T-helper 9 cell (primary cell): ENCODE measurements at places on chromosomes 11 and 22.

- no peak for DNase-seq
Measured at GRCh38 chr11:77789061-77789730, 31.3 kb downstream of the RSF1 start.

GRCh38 chr11:92667486-92668152 lies 301.8 kb upstream of the MTNR1B start:
- DNase-seq: no peak

GRCh38 chr11:64603411-64604110 lies 12.5 kb downstream of the SLC22A12 start:
- DNase-seq: no peak

DNA sequence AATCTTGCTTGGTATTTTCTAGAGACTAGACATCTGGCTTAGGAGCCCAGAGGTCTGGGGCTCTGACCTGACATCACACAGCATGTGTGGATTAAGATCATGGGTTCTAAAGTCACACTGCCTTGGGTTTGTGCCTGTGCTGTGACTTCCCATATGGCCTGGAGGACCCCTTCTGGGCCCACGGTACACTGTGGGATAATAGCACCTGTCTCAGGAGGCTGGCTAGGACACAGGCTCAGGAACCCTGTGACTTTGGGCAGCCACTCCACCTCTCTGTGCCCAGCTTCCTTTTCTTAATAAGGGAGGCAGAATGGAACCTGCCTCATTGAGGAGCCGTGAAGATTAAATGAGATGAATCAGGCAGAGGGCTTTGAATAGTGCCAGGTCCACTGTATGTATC lies 99.2 kb upstream of the B3GAT1 start:
- no peak for DNase-seq

DNA sequence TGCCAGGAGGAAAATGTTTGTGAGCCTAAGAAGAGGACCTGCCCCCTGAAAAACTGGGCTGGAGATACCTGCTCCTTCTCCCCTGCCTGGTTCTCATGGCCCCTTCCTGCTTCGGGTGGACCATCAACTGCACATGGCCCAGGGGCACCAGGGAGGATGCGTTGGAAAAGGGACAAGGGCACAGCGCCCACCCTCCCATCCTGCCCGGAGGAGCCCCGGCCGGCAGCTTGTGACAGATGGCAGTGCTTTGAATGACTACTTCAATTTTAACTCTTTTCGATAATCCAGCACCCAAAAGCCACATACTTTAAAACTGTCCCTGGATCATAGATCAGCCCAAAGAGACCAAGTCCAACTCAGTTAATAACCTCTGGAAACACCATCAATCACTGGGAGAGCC lies 135.8 kb upstream of the NECTIN1 start:
- DNase-seq: no peak

DNA sequence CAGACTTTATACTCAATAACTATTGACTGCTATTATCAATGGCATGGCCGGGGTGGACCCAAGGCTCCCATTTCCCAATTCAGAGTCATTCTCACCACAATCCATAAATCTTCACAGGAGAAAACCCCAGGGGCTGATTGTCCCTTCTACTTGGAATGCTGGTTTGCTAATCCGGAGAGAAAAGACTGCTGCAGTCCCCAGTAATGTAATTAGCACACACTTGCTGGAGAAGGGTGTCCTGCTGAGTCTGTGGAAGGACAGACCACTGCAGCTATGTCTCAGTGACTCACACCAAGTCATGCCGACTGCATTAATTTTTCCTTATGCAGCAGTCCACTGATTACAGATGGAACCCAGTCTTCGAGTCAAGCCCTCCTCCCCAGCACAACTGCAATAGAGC lies 5.9 kb upstream of the ETS1 start:
- no peak for DNase-seq

DNA sequence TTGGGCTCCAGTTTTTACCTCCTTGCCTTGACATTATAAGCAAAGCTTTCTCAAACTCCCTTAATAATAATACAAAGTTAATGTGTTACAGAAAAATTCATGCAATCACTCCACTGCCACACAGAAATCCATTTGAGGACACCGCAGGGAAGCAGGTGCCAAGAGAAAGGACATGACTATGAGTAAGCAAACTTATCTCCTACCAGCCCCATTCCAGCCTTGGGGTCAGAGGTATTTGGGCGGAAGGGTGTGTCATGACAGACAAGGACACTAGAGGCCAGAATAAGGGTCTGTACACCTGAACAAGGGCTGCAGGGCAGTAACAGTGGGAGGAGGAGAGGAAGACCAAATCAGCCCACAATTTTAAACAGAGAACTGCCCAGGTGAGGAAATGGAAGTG lies 5.9 kb downstream of the GNG3 start:
- DNase-seq: no peak

DNA sequence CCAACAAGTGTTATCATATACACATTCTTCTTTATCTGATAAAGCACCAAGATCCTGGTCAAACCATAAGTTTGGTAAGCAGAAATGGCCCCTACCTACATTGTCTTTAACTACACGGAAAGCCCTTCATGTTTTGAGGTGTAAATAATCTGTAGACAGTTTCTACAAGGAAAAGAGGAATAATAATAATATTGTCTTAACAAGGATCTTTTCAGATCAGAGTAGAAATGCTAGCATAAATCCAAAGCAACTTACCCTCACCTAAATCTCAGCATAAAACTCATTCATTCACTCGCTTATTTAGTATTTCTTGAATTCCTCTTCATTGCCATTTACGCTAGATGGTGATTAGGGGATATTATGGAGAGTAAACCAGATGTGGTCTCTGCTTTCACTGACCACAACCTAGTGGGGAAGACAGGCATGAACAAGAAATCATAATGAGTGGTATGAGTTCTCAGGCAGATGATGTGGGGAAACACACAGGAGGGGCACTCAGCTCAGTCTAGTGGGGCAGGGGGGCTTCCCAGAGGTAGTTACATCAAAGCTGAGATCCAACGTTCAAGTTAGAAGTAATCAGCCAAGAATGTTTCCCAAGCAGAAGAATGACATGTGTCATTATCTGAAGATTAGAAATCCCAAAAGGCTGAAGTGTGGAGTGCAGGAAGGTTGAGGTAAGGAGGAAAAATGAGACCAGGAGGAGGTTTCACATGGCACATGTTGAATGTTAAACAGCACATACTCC lies 65.4 kb upstream of the ZC3H12C start:
- DNase-seq: no peak

GRCh38 chr22:29150701-29151100 lies 55.0 kb upstream of the EMID1 start:
- no peak for DNase-seq

GRCh38 chr11:70448983-70449567 lies 50.7 kb downstream of the CTTN start:
- no peak for DNase-seq

GRCh38 chr22:17232406-17232805 lies 13.2 kb upstream of the ADA2 start:
- no peak for DNase-seq
